ENCODE measurements at places on chromosomes 5 and 9.

- DNase-seq, result no peak
Observed at GRCh38 chr5:155085282-155085989, 71.9 kb downstream of the KIF4B start.

- DNase-seq, result no peak
Observed at GRCh38 chr5:16508730-16509531, 43.3 kb upstream of the ZNF622 start.

GRCh38 chr9:110821064-110821463 lies 152.5 kb downstream of the MUSK start:
- no peak for DNase-seq

GRCh38 chr5:61598126-61598525 lies 266.1 kb downstream of the ZSWIM6 start:
- DNase-seq, result no peak

DNA sequence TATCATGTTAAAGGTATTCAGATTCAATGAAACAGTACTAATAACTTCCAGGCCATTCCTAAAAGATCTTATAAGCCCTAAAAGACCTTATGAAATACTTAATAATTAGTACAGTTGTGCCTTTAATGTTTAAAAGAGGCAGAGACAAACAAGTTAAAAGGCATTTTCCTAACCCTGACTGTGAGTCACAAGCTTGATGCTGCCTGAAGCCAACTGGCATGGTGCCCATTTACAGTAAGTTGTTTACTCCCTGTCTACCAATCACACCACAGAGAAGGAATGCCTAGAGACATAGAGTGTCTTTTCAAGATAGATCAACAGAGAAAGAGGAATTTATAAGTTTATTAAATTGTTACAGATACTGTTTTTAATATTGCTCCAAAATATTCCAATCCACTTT lies 47.8 kb downstream of the NR3C1 start:
- DNase-seq, result peak; percentile 35

GRCh38 chr5:35285435-35285834 lies 55.1 kb upstream of the PRLR start:
- no peak for DNase-seq

DNA sequence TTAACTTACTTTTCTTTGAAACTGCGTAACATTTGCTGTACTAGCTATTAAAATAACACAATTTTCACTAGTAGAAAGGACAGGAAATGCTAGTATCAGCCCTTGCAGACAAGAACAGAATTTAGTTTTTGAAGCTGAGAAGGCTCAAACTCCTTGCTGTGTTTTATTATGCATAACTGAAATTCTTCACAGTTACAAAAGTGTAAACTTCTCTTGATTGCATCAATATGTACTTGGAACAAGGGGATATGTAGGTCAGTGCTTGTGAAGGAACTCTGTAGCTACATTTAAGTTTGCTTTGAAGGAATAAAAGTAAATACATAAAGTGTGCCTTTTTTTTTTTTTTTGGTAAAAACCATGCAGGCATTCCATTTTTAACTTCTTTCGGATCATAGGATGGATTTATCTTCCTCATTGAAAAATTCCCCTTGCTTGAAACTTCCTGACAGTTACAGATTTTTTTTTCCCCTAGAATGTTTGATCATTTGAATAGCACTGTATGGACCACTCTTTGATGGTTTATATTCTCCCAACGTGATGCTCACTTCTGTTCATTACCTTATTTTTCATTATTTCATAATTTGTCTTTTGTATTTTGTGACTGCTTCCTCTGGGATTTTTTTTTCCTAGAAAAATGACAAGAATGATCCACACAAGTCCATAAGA lies 94.9 kb upstream of the DAB2 start:
- DNase-seq, result no peak

GRCh38 chr9:76365028-76365427 lies 29.2 kb downstream of the RFK start:
- peak; percentile 37 for DNase-seq

GRCh38 chr9:71514344-71514975 lies 253.9 kb downstream of the CEMIP2 start:
- no peak for DNase-seq

GRCh38 chr5:133779828-133780475 lies 167.6 kb upstream of the FSTL4 start:
- DNase-seq, result no peak

Measured in D341Med (cell line).